Lower lobe of right lung (tissue), 2 donors: ENCODE measurements at places on chromosomes 5 and 9.

GRCh38 chr5:91132550-91132949, 250.6 kb downstream of the ARRDC3 start:
- no peak for DNase-seq

DNA sequence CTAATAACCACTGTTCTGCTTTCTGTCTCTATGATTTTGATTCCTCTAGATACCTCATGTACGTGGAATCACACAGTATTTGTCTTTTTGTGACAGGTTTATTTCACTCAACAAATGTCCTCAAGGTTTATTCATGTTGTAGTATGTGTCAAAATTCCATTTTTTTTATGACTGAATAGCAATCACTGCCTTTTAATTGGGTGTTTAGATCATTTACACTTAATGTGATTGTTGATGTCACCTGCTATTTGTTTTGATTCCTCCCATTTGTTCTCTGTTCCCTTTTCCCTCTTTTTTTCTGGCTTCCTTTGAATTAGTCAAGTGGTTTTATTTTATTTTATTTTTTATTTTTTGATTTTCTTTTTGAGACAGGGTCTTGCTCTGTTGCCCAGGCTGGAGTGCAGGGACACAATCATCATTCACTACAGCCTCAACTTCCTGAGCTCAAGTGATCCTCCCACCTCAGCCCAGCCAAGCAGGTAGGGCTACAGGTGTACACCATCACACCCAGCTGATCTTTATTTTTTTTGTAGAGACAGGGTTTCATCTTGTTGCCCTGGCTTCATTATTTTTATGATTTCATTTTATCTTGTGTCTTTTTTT, 41.6 kb downstream of the LHX3 start:
- no peak for DNase-seq

GRCh38 chr9:23682891-23683431, 143.1 kb downstream of the ELAVL2 start:
- no peak for DNase-seq

GRCh38 chr5:175753536-175754402, 95.9 kb downstream of the HRH2 start:
- no peak for DNase-seq

GRCh38 chr9:132697230-132697629, 27.0 kb downstream of the GTF3C4 start:
- DNase-seq: no peak

DNA sequence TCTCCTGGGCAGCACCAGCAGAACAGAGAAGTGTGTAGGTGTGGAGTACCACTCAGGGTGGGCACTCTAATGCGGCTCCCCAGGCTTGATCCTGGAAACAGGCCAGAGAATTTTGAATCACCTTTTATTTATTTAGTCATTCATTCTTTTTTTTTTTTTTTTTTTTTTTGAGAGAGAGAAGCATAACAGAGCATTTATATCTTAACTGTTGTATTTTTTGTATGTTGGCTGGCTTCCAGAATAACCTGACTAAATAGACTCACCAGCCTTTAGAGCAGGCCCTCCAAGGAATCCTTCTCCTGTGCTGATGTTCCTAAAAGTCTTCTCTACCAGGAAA, 153.4 kb downstream of the PIK3R1 start:
- DNase-seq: no peak

DNA sequence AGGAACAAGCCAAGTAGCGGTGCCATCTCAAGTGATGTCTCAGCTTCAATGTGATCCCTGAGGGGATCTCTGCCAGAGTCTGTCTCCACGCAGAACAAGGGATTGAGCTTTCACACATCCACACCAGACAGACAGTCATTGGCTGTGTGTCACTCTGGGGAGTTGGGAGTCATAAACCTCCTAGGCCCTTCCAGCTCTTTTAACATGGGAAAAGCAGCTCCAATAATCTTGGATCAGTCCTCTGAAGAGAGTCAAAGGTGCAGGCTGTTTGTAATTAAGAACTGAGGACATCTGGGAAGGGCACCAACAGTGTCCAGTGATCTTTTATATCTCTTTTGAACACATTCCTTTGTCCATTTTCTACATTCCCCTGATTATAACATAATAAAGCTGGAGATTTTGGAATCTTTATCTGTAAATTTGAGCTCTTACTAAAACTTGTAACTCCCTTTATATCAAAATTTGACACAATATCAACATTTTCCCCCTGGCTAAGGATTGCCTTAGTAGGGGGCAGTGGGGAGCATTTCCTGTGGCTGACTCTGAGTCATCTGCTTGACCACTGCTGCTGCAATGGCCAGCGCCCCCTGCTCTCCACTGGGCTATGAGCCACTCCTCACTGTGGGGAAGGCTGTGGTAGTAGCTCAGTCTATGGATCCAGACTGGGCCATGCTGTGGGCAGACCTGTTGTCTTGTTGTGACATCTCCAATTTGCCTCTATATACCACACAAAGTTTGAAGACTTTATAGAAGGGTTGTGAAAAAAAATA, 284.4 kb downstream of the OSTF1 start:
- DNase-seq: no peak

GRCh38 chr5:86880785-86881492, 263.2 kb downstream of the COX7C start:
- no peak for DNase-seq
